ENCODE measurements at places on chromosomes 12 and 14. TPM values are rescaled to one million over a fixed set of nuclear protein-coding genes. Genes with fewer than 3 reads are reported as not detected.

Gene GALNT9
- not detected for total RNA-seq

Gene NRIP2
- total RNA-seq, result 0.13 TPM

Gene GMPR2
- total RNA-seq, result 61.7 TPM

DNA sequence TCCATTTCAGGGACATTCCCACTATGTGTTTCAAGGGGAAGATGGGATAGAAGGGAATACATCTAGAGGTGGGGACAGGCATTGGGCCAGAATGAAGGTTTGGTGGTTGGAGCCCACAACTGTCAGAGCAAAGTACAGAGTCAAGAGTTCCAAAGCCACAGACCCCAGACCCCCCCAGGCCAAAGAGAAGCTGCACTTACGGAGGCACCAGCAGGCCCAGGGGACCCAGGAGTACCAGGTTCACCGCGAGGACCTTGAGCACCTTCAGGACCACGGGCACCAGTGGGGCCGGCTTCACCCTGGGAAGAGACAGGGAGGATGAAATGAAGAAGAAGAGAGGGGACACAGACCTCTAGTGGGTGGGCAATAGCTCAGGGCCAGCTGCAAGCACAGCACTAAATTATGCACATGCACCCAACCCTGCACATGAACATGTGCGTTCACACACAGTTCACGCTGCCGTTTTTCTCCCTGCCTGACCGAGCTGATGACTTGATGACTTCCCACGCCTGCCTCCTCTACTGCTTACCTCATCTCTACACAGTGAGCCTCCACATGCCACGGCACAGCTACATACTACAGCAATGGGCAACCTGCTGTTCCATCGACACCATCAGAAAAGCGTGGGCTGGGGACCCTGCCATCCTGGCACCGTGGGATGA is 16.7 kb downstream of the COL2A1 start:
- no peaks in the 10 kb centered on the region for H3K36me3 ChIP-seq
- H3K27me3 ChIP-seq, result no peaks in the 10 kb centered on the region
- H3K4me1 ChIP-seq, result peaks cover 10% of the 10 kb centered on the region
- DNase-seq, result no peak

DNA sequence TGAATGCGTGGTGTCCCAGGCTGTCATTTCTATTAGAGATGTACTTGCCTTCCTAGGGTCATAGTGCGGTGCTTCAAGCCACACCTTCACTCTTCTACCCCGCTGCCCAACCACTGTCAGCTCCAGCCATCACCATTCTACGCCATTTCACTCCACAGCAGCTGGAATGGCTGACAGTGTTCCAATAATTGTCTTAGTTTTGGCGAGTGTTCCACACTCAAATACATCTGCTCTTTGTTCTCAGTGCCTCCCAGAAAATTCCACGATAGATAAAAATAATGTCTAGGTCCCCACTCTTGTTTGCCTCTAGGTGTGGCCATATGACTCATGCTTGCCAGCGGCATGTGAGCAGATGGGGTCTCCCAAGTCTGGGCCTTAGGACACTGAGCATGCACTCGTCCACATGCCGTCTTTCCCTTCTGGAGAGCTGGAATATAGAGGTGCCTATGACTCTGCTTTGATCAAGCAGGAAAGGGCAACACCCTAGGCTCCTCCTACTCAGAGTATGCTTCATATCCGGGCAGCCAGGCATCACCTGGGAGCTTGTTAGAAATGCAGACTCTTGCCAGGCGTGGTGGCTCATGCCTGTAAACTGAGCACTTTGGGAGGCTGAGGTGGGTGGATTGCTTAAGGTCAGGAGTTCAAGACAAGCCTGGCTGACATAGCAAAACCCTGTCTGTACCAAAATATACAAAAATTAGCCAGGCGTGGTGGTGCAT is 163.0 kb downstream of the BRMS1L start:
- H3K4me3 ChIP-seq, result no peak overlapping the region
- H3K36me3 ChIP-seq, result no peaks in the 10 kb centered on the region
